ENCODE measurements at places on chromosomes 6 and 20.

DNA sequence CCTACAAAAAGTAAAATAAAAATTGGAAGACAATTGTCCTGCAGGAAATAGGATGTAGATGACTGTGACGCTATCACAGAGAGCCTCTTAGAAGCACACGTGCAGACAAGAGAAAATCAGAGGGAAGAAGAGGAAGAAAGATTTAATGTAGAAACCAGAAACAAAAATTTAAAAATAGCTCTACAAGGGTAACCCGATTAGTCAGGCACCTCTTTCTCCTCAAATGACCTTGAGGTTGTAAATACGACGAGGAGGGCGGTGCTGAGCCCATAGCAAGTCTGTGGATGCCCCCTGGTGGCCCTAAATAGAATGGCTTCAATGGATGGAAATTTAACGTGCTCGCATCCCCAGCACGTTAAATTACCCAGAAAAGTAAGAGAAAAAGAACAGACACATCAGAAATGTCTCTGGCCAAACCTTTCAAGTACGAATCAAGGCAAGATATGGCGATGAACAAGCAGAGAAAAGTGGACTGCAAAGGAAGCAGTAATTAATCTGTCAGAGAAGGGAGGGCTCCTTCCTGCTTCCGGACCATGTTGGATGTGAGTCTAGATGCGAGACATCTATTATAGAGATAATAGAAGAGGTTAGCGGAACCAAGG, 4.2 kb upstream of the PRPH2 start:
- DNase-seq = peak; percentile 74

- no peak for DNase-seq
Observed at GRCh38 chr6:26342106-26343004, 22.6 kb upstream of the BTN3A2 start.

DNA sequence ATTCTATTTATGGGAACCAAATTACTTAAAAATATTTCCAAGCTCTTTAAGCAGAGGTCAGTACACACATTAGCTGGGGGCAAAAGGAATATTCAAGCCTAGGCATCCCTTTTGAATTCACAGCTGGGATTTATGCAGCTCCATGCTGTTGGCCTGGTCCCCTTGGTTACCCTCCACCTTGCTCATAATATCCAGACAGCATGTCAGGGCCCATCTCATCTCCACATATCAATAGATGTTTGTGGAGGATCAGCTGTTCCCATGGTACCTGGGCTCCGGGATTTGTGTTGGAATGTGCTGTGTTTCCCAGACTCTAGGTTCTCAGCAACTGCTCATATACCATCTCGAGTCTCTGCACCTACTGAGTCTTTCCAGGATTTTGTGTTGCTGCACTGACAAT, 534.8 kb downstream of the BMP2 start:
- no peak for DNase-seq

DNA sequence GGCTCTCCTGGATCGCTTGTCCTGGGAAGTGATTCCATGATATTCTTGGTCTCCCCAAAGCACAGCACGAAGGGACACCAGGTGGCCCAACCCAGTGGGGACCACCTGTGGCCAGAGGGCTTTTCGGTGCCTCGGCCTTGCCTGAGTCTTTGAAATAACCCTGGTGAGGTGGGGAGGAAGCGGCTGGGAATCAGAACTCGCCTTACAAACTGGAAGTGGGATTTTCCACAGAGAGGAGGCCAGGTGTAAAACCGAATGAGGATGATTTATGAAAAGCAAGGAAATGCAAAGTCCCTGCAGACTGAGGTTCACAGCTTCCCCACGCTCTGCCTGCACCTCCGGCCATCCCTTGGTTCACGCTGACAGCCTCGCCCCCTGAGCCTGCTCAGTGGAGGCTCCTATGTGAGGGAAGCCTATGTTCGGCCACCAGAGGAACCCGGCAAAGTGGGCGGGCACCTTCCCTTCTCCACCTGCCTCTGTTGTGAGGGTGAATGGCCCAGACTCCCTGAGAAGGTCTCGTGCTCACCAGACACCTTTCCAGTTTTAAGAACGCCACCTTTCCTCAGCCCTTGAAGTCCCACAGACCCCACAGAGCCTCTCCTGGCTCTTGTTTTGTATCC, 133.8 kb upstream of the CST7 start:
- DNase-seq = no peak

- DNase-seq = no peak
Observed at GRCh38 chr20:59247731-59248684, 52.4 kb upstream of the EDN3 start.

DNA sequence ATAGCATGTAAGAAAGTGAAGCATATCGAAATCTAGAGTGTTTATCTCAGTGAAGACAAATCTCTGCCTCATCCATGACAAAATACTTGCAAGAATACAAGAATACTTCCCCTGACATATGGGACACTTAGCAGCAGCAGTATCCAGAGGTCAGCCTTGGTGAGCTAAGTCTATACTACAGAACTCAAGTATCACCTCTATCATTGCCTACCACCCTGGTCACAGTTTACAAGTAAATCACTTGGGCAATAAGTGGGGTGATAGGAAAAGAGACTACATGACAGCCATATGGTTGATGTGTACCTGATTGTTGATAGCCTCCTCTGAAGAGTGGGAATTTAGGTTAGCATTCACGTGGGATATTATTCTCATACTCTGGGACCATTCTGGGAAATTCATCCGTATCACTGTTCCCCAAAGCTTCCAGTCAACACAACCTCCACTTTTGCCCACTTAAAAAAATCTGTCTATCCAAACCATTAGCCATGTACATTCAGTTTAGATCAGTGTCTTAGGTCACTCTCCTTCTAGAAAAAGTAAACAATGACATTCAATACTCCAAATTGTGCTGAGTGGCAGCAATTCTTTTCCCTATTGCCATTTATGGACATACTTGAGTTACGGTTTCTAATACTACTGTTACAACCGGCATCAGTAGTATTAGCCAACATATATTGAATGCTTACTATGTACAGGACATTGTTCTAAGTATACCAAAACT, 118.2 kb upstream of the PRSS16 start:
- DNase-seq = no peak

GRCh38 chr20:23320317-23320716, 30.3 kb upstream of the NXT1 start:
- DNase-seq = no peak

DNA sequence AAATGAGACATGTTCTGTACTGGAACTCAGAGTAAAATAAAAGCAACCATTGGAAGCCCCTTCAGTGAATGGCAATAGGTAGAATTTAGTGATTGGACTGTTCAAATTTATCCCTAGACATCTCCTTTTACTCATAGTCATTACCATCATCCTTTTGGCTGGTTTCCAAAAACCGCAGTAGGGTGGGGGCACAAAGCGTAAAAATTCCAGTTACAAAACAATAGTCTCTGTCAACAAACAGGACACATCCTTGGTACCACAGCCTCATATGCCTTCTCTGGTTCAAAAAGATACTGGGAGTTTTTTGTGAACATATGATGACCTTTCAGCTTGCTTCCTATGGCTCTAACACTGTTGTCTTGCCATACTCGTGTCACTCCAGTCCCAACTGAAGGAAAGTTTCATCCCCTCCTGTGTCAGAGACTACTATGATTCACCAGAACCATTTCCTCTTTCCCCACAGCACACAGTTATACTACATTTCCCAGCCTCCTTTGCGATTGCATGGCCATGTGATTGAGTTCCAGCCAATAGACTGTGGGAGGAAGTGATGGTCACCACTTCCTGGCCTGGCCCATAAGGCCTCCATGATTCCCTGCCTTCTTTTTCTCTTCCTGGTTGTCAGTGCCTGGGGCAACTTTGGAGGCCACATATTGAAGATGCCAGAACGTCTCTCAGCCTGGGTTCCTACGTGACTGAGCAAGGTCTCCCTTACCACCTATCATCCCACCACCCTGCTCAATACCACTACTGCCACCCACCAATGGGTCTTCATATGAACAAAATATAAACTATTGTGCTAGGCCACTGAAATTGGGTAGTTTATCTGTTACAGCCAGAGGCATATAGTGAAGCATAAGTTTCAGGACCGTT, 162.4 kb downstream of the ID4 start:
- DNase-seq = no peak

DNA sequence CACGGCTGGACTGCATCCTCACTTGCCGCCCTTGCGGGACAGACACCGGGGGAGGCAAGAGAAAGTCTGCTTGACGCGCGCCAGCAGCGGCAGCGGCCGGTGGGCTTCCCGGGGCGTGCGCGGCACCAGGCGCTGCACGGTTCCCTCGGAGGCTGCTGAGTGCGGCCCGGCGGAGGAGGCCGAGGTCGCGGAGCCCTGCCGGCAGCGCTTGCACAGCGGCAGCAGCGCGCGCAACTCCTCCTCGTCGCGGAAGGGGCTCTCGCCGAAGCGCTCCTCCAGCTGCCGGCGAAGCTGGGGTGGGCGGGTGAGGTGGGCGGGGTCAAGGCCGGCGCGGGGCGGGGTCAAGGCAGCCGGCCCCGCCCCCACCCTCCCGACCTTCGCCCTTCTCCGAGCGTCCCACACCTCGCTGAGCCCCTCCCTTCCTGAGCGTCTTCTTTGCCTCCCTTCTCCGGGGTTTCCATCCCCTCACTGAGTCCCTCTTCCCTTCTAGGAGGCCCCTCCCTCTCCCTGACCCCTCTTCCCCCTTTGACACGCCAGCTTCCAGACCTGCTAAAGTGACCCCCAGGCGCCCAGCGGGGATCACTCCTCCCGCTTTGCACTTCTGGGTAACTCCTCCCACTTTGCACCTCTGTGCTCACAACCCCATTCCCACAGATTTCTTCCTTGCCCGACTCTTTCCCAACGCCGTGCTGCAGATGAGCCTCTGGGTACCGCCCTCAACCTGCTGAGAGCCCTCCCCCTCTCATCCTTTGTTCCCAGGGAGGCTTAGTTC, 8.8 kb downstream of the DUSP15 start:
- DNase-seq = no peak

GRCh38 chr20:63966172-63966943, 3.4 kb downstream of the ZNF512B start:
- no peak for DNase-seq

DNA sequence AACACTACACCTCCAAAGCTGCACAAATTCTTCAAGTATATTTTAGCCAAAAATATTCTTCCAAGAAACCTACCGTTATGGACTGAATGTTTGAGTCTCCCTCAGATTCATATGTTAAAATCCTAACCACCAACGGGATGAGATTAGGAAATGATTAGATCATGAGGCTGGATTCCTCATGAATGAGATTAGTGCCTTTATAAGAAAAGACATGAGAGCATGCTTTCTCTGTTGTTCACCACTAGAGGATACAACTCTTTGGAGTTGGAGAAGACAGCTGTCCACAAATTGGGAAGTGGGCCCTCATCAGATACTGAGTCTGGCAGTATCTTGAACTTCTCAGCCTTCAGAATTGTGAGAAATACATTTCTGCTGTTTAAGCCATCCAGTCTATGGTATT, 7.1 kb upstream of the SLC17A4 start:
- no peak for DNase-seq

GRCh38 chr20:51648571-51648947, 106.0 kb upstream of the NFATC2 start:
- DNase-seq = no peak

Measured in forelimb muscle (tissue), 1 donor.